ENCODE measurements at places on chromosomes 6 and 20.

DNA sequence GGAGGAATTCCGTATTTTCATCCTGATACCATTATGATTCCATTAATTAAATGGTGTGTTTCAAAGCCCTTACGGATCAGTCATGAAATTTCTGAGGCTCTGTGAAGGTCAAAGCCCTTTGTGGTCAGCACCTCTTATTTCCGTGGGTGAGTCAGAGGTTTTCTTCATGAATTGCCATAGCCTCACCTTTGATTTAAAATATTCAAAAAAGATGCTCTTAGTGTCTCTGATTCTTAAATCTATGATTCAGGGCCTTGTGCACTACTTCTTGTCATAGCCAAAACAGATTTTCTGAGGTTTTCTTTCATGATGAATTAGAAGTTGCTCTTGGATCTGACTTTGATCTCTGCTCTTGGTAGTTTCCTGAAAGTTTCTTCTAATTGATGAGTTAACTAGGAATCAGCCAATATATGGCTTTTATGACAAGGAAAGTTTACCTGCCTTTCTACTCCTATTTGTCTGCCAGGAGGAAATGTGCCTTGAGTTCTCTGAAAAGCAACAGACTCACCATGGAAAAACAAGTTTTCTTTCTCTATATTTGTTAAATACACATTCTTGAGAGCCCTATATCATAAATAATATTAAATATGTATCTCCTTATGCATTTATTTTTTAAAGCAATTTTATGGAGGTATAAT, 613.0 kb downstream of the UTRN start:
- DNase-seq = no peak

GRCh38 chr6:150202934-150203333, 60.1 kb downstream of the PPP1R14C start:
- DNase-seq = no peak

DNA sequence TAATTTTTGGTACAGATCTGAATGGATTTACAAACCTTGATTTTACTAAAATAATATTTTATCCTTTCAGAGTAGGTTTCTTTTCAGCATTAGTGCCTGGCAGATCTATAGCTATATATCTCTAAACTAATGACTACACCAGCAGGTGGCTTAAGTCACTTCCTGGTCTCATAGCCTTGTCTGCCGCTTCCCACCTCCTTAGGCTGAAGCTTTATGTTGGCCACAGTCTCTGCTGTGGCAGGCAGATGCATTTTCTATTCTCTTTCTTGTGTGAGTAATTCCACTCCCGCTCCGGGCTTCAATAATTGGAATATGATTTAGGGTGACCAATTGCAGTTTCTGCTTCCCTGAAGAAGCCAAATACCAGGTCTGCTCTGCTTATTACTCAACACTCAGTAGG, 226.8 kb upstream of the HS3ST5 start:
- no peak for DNase-seq

GRCh38 chr6:168514216-168514615, 73.2 kb downstream of the SMOC2 start:
- no peak for DNase-seq

- DNase-seq = no peak
Observed at GRCh38 chr20:57330998-57331397, 1.4 kb downstream of the SPO11 start.

DNA sequence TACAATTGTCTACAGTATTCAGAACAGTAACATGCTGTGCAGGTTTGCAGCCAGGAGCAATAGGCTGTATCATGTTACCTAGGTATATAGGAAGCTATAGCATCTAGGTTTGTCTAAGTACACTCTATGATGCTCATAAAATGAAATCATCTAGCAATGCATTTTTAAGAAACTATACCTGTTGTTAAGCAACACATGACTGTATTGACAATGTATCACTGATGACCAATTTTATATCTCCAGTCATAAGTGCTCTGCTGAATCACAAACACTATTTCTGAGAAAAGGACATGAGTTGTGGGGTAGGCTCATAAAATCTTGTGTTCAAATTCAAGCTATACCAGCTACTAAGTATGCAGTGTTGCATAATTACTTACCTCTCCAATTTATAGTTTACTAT, 501.3 kb downstream of the CD109 start:
- DNase-seq = no peak

DNA sequence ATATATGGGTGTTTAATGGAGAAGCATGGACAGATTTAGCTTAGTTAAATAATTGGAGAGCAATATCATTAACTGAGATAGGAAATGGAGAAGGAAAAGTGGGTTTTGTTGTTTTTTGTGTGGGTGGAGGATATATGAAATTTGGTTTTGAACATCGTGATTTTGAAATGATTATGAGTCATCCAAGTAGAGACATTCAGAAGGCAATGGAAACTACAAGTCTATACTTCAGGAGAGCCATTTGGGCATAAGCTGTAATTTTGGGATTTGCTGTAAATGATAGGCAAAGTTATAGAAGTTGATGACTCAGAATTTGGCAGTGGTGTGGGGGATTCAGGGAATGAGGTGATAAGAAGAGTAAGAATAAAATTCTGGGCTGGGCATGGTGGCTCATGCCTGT, 27.4 kb upstream of the FAM135A start:
- DNase-seq = no peak

DNA sequence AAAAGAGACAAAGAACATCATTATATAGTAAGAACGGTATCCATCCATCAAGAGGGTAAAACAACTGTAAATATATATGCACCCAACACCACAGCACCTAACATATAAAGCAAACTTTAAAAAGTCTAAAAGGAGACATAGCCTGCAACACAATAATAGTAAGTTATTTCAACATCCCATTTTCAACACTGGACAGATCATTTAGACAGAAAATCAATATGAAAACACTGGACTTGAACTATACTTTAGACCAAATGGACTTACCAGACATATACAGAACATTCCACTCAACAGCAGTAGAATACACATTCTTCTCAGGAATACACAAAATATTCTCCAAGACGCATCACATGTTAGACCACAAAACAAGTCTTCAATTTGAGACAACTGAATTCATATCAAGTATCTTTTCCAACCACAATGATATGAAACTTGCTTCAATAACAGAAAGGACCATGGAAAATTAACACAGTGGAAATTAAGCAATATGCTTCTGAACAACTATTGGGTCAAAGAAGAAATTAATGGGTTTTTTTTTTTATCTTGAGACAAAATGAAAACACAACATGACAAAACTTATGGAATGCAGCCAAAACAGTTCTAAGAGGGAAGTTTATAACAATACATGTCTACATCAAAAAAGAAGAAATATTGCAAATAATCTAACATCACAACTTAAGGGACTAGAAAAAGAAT, 23.9 kb upstream of the ASF1A start:
- no peak for DNase-seq
